Thyroid gland (tissue), 4 donors: ENCODE measurements at places on chromosomes 2 and 18.

DNA sequence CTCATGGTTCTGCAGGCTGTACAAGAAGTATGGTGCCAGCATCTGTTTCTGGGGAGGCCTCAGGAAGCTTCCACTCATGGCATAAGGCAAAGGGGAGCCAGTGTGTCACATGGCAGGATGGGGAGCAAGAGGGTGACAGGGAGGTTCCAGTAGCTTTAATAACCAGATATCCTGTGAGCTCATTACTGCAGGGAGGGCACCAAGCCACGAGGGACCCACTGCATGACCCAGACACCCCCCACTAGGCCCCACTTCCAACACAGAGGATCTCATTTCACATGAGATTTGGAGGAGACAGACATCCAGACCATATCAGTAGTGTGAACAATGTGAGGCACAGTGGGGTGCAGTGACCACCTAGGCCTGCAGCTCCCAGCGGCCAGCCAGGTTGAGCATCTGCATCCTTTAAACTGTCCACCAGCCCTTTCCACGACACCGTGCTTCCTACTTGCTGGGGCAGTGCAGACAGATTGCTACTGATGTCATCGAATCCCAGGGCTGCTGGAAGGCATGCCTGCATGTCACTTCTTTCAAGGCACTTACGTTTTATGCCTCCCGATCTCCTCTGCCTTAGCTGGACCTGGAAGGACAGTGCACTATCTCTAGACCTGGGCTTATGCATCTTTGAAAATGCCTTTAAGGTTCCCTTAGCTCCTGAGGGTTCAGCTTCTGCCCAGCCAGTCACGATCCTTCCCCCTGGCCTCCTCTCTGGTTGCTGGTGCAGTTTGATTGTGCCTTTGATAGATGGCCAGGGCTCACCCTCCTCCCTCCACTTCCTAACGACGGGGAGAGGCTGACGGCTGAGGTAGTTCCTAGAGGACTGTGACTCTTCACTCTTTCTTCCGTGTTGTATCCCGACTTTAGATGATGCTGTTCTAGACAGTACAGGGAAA is 174.3 kb downstream of the FAM210A start:
- no peak for DNase-seq
- no peaks in the 10 kb centered on the region for H3K27me3 ChIP-seq
- H3K36me3 ChIP-seq, result no peaks in the 10 kb centered on the region
- H3K4me1 ChIP-seq, result peaks cover 8% of the 10 kb centered on the region

DNA sequence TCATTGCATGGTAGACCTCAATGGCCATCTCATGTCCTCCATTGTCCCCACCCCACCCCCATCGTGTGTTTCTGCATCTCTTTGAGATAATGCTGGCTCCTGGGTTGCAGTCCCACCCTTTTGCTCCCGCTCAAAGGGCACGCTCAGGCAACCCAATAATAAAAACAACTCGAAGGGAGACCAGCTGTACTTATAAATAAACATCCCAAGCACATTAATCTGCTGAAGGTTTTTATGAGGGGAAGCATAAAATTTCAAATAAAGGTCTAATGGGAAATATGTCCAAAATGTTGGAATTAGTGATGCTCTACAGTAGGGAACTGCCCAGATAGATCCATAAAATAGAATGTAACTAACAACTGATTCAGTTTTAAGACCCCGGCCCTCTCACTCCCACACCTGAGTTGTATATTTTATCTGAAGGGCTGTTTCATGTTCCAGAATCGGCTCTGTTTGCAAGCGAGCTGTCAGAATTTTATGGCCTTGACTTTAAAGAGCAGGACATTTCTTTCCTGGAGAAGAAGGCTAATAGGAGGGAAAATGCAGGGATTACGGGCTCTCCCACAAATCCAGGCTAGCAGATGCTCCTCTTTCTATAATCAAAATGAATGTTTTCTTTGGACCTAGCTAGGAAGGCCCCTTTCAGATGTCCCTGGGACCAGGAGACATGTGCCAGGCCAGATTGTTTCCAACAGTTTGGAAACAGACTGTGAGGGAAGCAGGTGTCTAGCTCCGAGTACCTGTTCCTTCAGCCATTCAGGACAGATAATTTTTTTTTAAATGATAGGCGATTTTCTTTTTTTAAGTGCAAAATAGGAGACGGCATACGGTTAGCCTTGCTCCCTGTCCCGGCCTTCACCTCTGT is 103.7 kb downstream of the APOB start:
- H3K27ac ChIP-seq, result no peak overlapping the region
- no peak overlapping the region for H3K4me3 ChIP-seq
- no peak for DNase-seq
- H3K36me3 ChIP-seq, result no peaks in the 10 kb centered on the region
- H3K27me3 ChIP-seq, result no peaks in the 10 kb centered on the region

DNA sequence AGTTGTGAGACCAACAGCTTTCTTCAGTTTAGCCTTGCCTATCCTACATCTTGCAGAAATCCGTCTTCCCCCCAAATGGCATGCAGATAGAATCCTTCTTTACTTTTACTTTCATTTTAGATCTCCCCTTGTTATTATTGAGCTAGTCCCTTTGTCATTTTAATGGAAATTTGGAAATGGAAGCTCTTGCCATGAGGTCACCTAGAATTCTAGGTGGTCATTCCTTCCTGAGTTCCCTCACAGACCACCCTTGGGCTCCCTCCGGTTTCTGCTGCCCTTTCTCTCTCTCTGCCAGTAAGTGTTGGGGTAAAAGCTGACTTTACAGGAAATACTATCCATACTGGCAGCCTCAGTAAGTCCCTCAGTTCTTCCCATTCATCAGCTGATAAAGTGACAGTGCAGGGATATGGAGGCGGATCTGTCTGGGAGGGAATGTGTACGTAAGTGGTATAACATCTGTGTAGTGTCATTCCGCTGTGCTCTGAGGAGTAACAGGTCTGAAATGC is 30.2 kb downstream of the ARHGAP25 start:
- DNase-seq, result no peak
- H3K36me3 ChIP-seq, result no peaks in the 10 kb centered on the region
- H3K4me3 ChIP-seq, result no peak overlapping the region
- H3K27ac ChIP-seq, result peak overlapping the region; percentile 72
- no peaks in the 10 kb centered on the region for H3K27me3 ChIP-seq

GRCh38 chr2:3377279-3377611 is 373 bp downstream of the EIPR1 start:
- peaks cover 22% of the 10 kb centered on the region for H3K4me1 ChIP-seq
- H3K27ac ChIP-seq, result peak overlapping the region; percentile 84
- no peaks in the 10 kb centered on the region for H3K27me3 ChIP-seq
- no peak for DNase-seq
- no peaks in the 10 kb centered on the region for H3K36me3 ChIP-seq

DNA sequence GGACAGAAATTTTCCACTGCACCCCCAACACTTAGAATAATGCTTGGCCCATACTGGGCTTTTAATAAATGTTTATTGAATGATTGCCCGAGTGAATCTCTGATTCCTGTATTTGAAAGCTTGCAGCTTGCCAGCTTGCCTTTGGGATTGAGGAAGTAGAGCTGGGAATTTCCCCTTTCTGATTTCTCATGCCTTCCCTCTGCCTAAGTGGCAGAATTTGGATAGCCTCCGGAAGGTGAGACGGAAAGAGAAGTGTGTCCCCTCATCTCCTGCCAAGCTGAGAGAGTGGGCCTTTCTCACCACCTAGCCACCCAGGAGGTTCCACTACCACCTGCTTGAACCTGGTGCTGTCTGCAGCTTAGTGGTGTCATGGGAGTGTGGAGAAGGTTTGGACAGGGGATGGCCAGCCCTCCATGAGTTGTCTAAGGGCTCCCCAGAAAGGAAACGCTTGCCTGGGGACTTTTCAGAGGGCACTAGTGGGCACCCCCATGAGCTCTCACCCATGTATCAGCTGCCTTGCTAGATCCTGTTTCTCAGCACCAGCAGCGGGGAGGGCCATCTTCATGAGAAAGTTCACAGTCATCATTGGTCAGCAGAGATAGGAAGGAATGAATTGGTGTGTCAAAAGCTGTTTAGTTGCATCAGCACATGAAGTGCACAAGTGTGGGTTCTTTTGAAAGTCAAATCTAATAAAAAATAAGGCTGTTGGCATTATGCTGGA is 8.6 kb upstream of the NCOA1 start:
- H3K27me3 ChIP-seq, result no peaks in the 10 kb centered on the region
- no peaks in the 10 kb centered on the region for H3K36me3 ChIP-seq
- H3K27ac ChIP-seq, result no peak overlapping the region
- DNase-seq, result no peak

DNA sequence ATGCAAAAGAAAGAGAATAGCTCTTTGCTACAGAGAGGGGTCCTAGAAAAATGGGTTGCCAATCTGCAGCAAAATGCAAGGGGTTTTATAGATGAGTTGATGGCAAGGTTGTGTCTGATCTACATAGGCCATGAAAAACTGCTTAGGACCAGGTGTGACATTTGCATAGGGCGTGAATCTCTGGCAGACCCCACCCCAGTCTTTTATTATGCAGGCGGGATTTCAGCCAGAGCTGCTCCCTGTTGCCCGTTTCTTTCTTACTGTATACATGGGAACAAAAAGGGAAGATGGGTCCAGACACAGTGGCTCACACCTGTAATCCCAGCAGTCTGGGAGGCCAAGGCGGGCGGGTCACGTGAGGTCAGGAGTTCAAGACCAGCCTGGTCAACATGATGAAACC is 286.4 kb upstream of the LRRTM4 start:
- no peaks in the 10 kb centered on the region for H3K27me3 ChIP-seq
- H3K4me3 ChIP-seq, result no peak overlapping the region
- no peaks in the 10 kb centered on the region for H3K4me1 ChIP-seq
- DNase-seq, result no peak

GRCh38 chr2:65574993-65575392 is 142.6 kb upstream of the SPRED2 start:
- DNase-seq, result no peak
- H3K27me3 ChIP-seq, result no peaks in the 10 kb centered on the region
- H3K27ac ChIP-seq, result peak overlapping the region; percentile 23
- H3K4me3 ChIP-seq, result no peak overlapping the region
- H3K36me3 ChIP-seq, result no peaks in the 10 kb centered on the region

DNA sequence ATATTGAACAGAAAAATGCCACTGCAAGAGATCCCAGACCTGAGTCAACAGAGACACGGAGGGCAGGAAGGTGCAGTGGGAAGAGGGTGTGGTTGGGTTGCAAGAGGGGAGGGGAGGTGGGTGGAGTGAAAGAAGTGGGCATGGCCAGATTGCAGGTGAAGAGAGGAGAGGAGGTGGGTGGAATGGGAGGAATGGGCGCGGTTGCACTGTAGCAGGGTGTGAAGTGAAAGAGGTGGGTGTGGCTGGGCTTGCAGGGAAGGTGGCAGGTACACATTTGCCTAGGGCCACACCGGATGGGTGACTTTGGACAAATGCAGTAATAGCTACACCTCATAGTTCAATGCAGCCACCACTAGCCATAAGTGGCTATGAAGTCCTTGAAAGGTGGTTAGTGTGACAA is 71.1 kb downstream of the DOCK10 start:
- H3K36me3 ChIP-seq, result no peaks in the 10 kb centered on the region
- no peak overlapping the region for H3K27ac ChIP-seq
- no peak overlapping the region for H3K4me3 ChIP-seq
- no peaks in the 10 kb centered on the region for H3K4me1 ChIP-seq

DNA sequence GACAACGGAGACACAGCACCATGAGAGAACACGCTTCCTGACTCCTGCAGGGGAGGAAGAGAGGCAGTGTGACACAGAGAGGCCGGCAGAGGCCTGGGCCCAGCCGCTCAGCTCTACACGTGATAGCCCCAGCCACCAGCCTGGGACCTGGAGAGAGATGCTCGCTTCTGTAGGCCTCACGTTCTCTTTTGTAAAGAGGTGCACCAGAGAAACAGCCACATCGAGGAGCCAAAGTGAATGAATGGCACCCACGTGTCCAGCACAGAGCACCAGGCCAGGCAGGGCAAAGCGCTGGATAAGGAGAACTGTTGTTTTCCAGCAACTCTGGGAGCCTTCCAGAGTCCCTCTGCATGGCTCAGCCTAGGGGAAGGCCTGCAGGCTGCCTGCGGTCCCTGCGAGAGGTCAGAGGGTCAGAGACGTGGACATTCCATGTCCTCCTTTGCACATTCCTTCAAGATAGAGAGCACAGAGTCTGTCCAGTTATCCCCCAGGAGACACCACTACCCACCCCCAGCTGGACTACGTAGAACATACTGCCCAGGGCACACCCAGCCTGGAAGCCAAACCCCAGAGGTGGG is 14.2 kb downstream of the LIMS2 start:
- peaks cover 55% of the 10 kb centered on the region for H3K4me1 ChIP-seq
- H3K27ac ChIP-seq, result no peak overlapping the region
- no peak overlapping the region for H3K4me3 ChIP-seq
- DNase-seq, result no peak

- H3K27ac ChIP-seq, result no peak overlapping the region
- H3K36me3 ChIP-seq, result no peaks in the 10 kb centered on the region
- H3K27me3 ChIP-seq, result no peaks in the 10 kb centered on the region
- H3K4me1 ChIP-seq, result peaks cover 19% of the 10 kb centered on the region
- no peak for DNase-seq
Measured at GRCh38 chr2:12455661-12456060, 261.1 kb upstream of the TRIB2 start.

DNA sequence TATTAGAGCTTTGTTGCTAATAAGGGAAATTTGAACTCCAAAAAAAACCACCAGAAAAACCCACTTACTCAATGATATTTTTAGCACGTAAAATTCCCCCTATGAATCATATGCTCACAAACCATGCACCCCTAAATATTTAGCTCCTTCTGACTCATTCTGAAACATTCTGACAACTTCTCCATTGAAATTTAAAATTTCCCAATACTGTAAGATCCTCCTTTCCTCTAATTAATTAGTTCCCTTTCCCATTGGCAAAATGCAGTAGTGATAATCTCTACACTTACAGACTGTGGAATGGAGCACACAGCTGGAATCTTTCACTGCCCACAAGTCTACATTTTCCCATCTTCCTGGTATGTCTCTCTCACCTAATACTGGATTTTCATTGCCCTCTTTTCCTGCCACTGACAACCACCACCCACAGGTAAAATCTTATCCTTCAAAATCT is 215.8 kb upstream of the ACVR2A start:
- no peak overlapping the region for H3K27ac ChIP-seq
- H3K27me3 ChIP-seq, result no peaks in the 10 kb centered on the region
- DNase-seq, result no peak
- no peaks in the 10 kb centered on the region for H3K4me1 ChIP-seq
- H3K36me3 ChIP-seq, result no peaks in the 10 kb centered on the region
